Heart right ventricle (tissue), 16 donors: ENCODE measurements at places on chromosomes 16 and 17. TPM values are rescaled to one million over a fixed set of nuclear protein-coding genes. Genes with fewer than 3 reads are reported as not detected.
A peak's percentile ranks its signal among the peaks of the same experiment; 100 is the strongest.

PTGES3L gene
- 45.3 TPM for polyA plus RNA-seq

KRTAP9-2 gene
- polyA plus RNA-seq, result not detected

DNA sequence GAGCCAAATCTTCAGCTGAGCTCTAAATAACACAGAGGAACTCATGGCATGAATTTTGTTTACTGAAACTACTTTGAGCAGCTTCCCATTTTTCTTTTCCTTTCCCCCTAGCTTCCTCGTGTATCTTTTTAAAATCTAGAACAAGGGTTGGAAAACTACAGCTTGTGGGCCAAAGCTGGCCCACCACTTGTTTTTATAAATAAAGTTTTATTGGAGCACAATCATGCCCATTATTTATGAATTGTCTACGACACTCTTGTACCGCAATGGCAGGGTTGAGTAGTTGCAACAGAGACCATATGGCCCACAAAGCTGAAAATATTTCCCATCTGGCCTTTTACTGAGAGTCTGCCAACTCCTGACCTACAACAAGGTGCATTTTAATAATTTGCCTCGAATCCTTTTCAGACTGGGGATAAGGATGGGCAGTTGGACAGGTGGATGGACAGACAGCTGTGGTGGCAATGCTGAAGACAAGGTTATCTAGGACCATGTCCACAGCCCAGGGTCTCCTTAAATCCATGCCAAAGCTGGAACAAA is 87.7 kb downstream of the RMI2 start:
- no peak for DNase-seq

HBA2 gene
- 84.6 TPM for polyA plus RNA-seq

DLX4 gene
- 0.03 TPM for polyA plus RNA-seq

GRCh38 chr16:47072158-47072557 is 71.6 kb downstream of the NETO2 start:
- DNase-seq, result no peak

GRCh38 chr16:71501547-71501946 is 12.4 kb upstream of the ZNF19 start:
- no peak for DNase-seq

CLEC19A gene
- not detected for polyA plus RNA-seq

SP6 gene
- 1.9 TPM for polyA plus RNA-seq

- DNase-seq, result no peak
These were observed 4.5 kb downstream of the ZNF652 start for GRCh38 chr17:49357516-49357915.

CAVIN1 gene
- polyA plus RNA-seq, result 198 TPM

DNA sequence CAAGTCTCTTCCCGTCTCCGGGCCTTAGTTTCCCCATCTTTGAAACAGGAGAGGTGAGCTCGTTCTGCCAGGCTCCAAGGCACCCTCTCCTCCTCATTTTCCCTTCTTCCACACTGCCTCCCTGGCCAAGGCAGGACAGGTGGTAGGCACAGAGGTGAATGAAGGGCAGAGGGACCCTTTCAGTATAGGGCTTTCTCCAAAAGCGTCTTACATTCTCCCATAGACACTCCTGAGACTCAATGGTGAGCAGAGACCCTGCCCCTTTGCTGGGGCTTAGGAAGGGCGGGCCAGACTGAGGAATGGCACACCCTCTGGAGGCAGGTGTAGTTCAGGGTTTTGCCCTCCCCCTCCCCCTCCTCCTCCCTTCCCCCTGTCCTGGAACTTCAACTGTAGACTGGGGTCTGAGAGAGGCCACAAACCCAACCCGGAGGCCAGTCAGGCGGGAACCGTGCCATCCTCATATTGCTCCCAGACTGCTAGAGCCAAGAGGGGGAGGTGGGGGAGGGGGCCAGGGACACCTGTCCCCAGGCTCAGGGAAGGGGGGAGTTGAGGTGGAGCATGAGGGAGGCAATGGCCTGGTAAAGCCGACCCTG is 1.9 kb downstream of the PLEKHH3 start:
- peak; percentile 38 for DNase-seq

HSD17B2 gene
- 0.03 TPM for polyA plus RNA-seq

- no peak for DNase-seq
These were observed 60.5 kb downstream of the SLC5A11 start for GRCh38 chr16:24906199-24906808.

MYO15A gene
- polyA plus RNA-seq, result 0.35 TPM

C17orf67 gene
- polyA plus RNA-seq, result 0.25 TPM

DNA sequence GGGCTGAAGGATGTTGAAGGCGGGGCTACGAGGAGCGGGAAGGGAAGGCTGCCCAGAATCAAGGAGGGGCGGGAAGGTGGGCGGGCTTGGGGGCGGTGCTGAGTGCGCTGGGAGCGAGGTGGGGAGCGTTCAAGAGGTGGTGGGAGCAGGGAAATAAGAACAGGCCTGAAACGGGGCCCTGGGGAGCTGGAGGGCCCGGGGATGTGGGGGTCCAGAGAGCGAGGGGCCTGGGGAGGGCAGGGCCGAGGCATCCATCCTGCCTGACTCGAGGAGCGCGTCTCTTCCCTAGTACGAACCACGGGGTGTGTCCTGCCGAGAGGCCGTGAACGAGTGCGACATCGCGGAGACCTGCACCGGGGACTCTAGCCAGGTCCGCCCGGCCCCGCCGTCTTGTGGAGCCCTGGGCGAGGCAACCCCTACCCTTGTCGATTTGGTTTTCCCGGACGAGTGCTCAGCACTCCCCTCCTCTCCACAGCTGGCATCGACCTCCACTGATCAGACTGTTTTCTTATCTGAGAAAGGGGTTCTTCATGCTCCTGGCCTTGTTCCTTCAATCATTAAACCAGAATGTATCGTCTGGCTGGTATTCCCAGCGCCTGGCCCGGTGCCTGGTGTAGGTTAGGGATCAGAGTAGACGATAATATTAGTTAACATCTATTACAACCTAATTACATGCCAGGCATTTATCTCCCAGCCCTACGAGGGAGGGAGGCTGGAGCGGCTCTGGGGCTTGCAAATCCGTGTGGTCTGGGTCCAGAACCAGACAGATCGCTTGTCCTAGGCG is 17.2 kb downstream of the ADAM11 start:
- no peak for DNase-seq

PARD6A gene
- polyA plus RNA-seq, result 2.7 TPM

TEKT5 gene
- polyA plus RNA-seq, result not detected

GRCh38 chr17:12421646-12422306 is 243.9 kb upstream of the MYOCD start:
- no peak for DNase-seq
